ENCODE measurements at places on chromosomes 2 and 18.

- peak; percentile 81 for DNase-seq
These were observed 219.9 kb upstream of the FBXO11 start for GRCh38 chr2:48126162-48126561.

GRCh38 chr2:236397681-236398080, 133.5 kb upstream of the ASB18 start:
- DNase-seq, result no peak

DNA sequence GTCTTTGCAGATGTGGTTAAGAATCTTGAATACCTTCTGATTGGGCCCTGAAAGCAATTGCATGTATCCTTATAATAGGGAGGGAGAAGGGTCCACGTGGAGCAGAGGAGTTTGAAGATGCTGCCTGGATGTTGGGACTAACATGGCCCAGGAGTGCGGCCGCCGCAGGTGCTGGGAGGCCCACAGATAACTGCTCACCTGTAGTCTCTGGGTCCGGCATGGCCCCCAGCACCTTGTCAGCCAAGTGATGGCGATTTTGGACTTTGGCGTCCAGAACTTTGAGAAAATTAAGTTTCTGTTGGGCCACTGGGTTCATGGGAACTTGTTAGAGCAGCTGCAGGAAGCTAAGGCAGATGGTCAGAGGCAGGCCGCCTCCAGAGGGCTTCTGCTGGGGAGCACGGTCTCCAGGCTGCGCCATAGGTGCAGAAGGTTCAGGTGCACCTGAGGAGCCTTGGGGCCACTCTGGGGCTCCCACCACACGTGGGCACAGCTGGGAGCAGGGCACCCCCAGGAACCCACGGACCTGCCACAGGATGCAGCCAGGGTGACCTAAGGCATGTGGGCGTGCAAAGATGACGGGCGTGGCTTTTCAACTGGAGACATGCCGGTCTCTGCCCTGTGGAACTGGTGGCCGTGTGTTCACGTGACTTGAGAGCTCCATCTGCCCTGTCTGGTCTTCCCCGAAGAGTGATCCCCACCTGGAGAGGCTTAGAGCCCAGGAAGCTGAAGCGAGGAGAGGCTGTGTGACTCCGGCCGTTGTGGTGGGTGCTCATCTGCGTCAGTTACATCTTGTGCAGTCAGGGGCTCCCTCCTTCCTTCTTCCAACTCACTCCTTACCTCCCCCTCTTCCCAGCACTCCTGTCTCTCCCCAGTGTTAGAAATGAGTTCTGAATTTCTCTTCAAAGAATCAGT, 277.3 kb downstream of the AGAP1 start:
- DNase-seq, result no peak

DNA sequence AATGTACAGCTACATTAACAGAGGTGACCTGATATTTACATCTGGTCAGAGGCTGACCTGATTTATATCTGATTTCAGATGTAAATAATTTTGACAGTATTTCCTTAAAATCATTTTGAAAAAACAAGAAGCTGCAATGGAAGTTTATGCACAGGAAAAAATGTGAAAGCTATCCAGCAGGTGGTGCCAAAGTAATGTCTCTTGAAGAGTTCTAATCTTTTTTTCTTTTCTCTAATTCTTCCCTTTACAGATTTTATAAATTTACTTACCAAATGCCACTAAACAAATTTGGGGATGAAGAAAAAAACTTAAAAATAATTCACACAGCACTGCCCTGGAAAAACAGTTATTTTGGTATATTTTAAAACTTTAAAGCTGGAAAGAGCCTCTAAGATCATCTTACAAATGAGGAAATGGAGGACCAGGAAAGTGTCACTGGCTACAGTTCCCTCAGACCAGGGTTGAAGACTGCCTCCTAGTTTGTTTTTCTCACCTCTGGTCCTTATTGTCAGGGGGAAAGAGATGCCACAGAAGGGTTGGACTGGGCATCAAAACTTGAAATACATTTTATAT, 16.4 kb upstream of the FBLN7 start:
- peak; percentile 54 for DNase-seq

DNA sequence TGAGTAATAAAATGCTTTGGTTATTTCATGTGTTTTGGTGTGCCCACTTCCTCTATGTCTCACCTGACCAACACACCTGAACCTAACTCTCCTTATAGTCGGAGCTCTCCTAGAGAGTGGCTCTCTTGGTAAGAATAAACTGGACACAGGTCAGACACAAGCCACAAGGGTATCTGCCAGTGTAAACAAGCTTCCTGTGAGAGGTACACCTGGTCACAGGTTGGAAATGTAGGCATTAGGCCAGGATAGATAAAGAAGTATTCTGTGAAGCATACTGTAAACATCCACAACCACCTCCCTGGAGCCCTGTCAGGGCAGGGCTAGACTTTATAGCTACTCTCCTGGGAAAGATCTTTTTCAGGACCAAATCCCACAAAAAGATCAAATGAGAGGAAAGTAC, 69.4 kb downstream of the ZDBF2 start:
- no peak for DNase-seq

DNA sequence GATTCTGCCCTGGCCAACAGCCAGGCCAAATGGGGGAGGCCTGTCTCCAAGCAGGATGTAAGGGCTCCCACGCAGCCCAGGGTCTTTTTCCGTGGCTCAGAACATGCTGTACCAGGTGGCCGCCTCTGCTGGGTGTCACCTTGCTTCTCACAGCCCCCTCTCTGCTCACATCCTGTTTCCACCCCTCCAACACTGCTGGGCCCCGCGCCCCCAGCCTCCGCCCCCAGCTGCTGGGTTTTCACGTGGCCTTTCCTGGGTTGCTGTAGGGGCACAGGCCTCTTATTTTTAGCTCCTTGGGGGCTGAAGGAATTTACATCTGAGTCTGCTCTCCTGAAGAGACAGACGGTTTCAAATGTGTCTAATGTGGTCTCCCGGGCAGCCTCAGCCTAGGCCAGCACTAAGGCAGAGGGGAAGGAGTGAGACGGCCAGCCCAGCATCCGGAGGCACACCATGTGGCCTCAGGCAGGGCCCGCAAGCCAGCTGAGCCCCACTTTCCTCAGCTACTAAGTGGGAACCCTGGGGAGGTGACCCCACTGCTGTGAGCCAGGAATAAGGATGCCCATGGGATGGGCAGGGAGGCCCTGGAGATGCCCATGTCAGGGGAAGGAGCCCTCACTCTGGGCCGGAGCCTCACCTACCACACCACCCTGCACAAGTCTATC, 18.7 kb upstream of the DUSP2 start:
- peak; percentile 30 for DNase-seq

- DNase-seq, result no peak
These were observed 74.0 kb downstream of the MEX3C start for GRCh38 chr18:51123481-51123880.

DNA sequence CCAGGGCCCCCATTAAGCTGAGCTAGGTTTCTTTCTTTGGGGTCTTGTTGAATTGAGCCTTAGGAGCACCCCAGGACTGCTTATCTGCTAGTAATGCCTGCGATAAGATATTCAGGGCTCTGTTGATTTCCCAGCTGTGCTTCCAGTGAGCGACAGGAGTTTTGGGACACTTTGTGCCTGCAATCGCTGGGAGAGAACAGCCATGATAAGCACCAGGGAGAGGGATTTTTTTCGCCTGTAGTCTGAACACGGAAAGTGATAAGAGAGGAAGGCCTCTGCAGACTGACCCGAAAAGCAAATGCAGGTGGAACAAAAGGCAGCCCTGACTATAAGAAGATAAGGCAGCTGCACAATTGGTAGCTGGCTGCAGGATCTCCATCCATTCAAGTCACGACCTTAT, 244.3 kb downstream of the CNTNAP5 start:
- no peak for DNase-seq

GRCh38 chr18:65852273-65852672, 101.5 kb downstream of the CDH7 start:
- no peak for DNase-seq

- no peak for DNase-seq
These were observed 162.0 kb downstream of the SLC8A1 start for GRCh38 chr2:40289771-40290404.

DNA sequence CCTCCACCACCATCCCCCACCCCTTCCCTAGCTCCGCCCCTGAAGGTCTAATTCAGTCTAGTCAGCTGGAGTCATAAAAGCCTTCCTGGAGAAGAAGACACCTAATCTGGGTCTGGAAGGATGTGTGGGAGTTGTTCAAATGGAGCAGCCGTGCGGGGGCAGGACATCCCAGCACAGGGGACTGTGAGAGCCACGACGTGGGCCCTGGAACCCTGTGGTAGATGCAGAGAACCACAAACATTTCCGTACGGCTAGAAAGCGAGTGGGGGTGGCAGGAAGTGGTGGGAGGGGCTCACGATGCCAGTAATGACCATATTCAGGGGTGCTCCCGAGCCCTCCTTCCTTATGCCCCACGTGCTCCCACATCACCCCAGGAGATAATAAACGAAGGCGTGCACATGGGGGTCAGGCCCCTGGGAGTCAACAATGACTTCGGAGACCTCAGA, 20.9 kb upstream of the COL6A3 start:
- peak; percentile 79 for DNase-seq

DNA sequence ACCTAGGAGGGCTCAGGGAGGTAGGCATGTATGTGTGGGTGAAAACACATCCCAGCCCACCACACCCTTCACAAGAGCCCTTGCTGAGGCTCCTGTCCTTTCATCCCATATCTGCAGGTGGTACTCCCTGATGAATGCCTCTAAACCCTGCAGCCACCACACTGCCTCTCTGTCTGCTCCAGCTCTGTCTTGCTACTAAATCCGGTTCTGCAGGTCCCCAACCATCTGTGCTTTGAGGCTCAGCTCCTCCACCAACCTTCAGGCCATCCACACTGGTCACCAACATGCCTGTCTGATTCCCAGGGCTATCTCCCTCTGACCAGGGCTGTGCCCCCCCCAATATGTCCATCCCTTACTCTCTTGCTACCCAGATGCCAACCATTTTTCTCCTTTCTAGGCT, 92.7 kb downstream of the BIN1 start:
- DNase-seq, result no peak

DNA sequence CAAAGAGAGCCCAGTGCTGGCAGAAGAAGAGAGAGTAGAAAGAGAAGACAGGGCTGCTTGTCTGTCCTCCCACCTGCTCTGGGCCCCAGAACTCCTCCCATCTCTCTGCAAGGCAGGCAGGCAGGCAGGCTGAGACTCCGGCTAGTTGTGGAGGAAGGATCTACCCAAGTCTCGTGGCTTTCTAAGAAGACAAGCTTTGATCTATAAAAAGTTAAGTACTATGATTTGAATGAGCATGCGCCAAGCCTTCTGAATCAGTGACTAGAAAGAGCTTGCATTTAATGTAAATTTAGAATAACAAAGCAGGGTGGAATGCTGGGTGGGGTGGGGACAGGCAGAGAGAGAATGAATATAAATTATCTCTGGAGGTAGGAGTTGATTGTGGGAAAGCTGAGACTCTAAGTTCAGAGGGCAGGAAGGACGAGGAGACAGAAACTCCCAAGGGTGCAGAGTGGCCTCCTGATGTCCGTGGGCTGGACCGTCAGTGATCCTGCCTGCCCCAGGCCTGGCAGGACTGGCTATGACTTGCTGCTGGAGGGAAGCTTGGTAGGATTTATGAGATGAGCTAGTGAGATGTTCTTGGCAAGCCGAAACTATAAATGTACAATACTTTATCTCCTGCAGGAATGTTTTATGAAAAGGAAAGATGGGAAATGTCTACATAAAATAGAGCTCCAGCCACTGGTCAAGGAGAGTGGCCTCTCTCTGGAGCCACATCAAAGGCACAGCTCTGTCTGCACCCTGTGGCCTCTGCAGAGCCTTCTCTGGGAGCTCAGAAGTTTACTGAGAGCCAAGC, 447.5 kb downstream of the TNS1 start:
- peak; percentile 69 for DNase-seq

GRCh38 chr2:173598525-173598924, 243.9 kb downstream of the CDCA7 start:
- no peak for DNase-seq

- no peak for DNase-seq
These were observed 406.1 kb downstream of the LRATD1 start for GRCh38 chr2:15038366-15039364.

DNA sequence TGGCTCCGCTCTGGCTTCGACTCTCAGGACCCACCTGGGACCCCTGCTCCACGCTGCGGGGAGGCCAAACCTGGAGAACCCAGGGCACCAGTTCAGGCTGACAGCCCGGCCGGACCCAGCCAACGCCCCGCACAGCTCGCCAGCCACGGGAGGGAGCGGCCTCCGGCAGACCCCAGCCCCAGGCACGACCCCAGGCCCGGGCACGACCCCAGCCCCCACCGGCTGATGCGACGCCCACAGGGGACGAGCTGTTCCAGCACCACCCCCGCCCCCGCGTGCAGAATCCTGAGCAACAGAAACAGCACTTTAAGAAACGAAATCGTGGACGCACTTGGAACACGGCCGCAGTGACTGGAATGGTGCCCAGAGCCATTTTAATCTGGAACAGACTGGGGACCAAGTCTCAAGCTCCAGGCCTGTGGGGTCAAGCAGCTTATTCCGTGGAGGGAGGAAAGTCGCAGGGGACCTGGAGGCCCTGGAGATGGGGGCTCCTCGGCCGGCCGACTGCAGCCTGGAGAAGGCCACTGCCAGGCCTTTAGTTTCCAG, 74.2 kb downstream of the MBP start:
- DNase-seq, result no peak

DNA sequence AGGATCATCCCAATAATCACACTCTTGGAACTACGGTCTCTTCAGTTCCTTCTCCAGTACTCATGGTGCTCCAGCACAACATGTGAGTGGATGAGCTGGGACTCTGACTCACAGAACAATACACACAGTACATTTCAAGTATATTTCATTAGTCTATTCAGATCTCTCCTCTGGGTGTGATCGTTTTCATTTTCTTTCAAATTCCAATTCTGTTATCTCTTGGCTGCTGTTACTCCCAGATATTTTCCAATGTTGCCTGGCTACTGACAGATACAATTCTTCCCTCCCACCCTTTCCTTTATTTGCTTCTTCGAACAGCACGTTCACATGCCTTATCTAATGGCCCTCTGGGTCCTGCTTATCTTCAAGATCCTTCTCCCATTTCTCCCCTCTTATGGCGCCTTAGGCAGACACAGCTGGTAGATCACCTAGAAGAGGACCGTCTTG, 216.0 kb downstream of the ACKR3 start:
- DNase-seq, result peak; percentile 23

GRCh38 chr2:215556979-215557378, 121.1 kb upstream of the FN1 start:
- DNase-seq, result peak; percentile 59

DNA sequence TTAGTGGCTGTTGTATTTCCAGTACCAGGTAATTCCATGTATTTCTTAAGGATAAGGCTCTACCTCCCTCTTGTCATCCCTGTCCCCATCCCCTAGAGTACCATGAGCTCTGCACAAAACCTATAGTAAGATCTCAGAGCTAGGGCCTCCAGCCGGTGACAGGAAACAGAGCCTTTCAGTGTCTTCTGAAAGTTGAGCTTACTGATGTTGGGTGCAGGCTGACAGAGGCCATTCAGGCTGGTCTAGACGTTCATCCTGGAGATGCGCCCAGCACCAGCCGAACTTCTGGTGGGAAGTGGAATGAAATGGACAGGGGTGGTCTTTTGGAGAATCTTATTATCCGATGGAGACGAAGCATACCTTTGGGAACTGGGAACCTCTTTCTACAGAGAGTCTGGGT, 16.7 kb upstream of the LYPD6B start:
- DNase-seq, result no peak

GRCh38 chr2:161400076-161400475, 16.0 kb upstream of the TBR1 start:
- DNase-seq, result peak; percentile 20

GRCh38 chr18:34281722-34282121, 57.0 kb upstream of the NOL4 start:
- DNase-seq, result no peak

GRCh38 chr18:23871410-23871809, 143.1 kb upstream of the TTC39C start:
- peak; percentile 25 for DNase-seq

Measured in fibroblast of upper back skin (primary cell).